ENCODE measurements at places on chromosomes 11 and 22.

GRCh38 chr11:46120346-46121300 lies 631 bp downstream of the PHF21A start:
- DNase-seq: no peak

- DNase-seq: no peak
Observed at GRCh38 chr22:44855855-44856254, 103.5 kb downstream of the ARHGAP8 start.

- no peak for DNase-seq
Observed at GRCh38 chr11:2519862-2520735, 75.3 kb downstream of the KCNQ1 start.

GRCh38 chr11:19903620-19904069 lies 191.0 kb downstream of the NAV2 start:
- no peak for DNase-seq

GRCh38 chr11:16111690-16112089 lies 244.7 kb downstream of the SOX6 start:
- no peak for DNase-seq

- no peak for DNase-seq
Observed at GRCh38 chr11:4527926-4528325, 17.1 kb upstream of the OR52M1 start.

DNA sequence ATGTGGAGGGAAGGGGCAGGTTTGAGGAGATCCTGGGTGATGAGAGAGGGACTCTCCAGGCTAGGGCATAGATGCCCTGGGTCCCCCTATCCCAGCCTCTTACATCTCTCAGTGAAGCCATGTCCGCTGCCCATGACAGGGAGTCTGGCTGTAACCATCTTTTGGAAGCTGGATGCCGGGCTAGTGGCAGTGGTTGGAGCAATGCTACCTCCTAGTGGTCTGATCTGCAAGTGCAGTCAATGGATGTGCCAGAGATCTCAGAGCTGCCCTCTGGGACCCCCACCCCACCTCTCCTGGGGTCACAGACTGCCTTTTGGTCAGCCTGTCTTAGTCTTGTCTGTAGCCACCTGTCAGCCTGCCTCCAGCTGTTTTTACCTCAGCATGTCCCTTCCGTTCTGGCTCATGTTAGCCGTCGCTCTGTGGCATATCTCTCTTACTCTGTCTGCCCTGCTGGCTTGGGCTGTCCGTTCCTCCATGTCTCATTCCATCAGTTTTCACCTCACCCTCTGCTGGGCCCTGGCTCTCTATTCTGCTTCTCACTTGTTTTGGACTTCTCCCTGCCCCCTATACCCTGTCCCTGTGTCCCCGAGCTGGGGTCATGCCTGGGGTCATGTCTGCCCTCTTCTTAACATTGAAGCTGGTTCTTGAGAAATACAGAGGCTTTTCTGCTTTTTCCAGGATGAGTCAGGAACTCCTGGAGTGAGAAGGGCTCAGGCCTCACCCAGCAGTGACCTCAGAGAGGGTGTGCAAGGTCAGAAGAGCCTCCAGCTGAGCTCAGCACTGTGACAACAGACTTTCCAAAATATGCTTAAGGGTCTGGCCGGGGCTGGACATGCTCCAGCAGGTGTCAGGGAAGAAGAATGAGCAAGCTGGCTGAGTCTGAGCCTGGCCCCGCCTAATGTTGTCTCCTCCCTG lies 52.0 kb upstream of the THY1 start:
- DNase-seq: no peak

- DNase-seq: no peak
Observed at GRCh38 chr11:130638624-130639023, 190.2 kb downstream of the ADAMTS15 start.

DNA sequence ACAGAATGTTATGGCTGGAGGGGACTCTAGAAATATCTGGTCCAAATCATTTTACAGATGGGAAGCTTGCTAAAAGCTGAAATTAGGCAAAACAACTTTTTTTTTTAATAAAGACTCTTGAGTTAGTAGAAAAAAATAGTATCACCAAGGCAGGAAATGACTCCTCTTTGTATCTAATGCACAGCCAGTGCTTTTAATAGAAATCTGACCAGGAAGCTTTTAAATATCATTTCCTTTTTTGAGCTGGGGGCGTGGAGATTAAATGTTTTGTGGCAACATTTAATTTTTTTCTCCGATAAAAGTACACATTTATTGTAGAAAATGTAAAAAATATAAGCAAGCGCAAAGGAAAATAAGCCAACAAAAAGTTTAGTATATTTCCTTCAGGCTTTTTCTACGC lies 22.5 kb downstream of the TRAF6 start:
- no peak for DNase-seq

DNA sequence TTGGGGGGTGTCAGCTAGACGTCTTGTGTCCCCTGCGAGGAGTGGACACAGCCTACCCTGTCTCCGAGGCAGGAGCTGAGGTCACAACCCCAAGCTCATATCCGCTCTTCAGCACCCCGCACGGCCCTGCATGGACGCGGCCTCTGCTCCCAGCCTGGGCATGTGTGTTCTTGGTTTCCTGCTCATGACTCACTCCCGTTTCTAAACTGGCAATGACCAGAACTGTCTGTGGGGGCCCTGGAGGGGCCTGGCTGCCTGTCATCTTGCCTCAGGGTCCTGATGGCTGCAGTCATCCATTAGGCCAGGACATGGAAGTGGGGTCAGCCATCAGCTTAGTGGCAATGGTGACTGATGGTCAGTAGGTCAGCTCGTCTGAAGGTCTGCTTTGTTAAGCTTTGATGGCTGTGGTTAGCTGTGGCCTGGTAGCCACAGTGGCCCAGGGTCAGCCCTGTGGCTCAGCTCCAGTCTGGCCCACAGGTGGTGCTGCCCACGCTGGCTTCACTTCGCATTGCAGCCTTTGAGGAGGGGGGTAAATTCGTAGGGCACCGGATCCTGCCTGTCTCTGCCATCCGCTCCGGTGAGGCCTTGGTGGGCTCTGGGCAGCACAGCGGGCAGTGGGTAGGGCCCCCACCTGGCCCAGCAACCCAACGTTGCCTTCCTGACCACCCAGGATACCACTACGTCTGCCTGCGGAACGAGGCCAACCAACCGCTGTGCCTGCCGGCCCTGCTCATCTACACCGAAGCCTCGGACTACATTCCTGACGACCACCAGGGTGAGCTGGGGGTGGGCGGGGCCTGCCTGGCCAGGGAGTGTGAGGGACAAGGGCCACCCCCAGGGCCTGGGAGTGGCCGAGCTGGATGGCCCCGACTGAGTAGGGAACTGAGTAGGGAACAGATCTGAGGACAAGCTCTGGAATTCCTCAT lies 12.0 kb downstream of the PLCB3 start:
- DNase-seq: no peak

- no peak for DNase-seq
Observed at GRCh38 chr22:48729499-48730171, 1098.0 kb downstream of the BRD1 start.

DNA sequence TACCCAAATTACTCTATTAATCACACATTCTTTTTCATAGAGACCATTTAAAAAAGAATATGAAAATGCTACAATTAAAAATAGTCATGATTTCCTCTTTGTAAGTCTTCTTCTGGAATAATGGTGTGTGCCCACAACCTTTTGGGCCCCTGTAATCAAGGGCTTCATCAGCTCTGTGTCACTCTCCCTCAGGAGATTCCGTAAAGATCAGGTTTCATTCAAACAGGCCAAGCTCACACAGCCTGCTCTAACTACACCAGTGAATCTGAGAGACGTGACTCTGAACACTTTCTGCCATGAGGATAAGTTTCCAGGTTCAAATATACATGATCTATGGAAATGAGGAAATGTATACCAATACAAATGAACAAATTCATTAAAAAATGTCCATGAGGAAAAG lies 9.5 kb downstream of the DRICH1 start:
- DNase-seq: no peak

DNA sequence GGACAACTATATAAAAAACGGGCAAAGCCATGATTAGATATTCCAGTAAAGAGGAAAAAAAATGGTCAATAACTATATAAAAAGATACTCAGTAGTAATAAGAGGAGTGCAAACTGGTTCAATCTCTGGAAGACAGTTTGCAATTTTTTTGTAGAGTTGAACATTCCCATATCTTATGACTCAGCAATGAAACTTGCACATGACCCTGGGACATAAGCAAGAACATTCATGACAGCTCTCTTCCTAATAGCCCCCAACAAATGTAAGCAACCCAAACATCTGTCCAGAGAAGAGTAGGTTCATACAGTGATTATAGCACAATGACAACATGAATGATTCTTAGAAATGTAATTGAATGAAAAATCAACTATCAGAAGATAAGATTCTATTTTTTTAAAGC lies 21.8 kb upstream of the CSF2RB start:
- no peak for DNase-seq

DNA sequence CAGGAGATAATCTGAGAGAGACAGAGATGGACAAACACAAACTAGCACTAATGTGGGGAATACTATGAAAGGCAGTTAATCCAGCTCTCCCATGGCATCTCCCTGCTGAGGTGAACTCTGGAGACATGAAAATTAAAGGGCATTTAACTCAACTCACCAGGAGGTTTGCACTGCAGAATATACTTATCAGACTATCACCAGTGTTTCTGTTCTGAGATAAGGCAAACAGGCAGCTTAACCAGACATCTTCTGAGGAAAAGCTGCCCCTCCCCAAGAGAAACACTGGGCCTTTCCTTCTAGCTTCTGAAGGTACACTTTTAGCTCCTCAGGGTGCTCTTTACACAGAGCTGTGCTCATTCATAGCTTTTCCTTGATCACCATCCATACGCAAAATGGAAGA lies 85.5 kb downstream of the AMBRA1 start:
- DNase-seq: no peak

DNA sequence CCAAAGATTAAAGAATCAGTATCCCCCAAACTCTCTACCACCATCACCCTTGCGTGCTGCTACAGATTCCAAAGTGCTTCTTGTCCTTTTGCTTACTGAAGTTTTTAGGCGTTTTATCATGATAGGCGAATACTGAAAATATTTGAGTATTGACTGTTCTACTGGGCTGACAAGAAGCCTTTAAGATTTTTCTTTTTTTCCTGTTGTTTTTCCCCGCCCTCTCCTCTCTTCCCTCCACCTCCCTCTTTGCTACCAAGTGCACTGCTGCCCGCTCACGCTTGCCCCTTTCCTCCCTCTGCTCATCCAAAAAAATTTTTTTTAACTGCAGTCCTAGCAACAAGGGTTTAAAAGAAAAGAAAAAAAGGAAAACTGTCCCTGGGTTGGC lies 679 bp downstream of the SPCS2 start:
- DNase-seq: no peak

DNA sequence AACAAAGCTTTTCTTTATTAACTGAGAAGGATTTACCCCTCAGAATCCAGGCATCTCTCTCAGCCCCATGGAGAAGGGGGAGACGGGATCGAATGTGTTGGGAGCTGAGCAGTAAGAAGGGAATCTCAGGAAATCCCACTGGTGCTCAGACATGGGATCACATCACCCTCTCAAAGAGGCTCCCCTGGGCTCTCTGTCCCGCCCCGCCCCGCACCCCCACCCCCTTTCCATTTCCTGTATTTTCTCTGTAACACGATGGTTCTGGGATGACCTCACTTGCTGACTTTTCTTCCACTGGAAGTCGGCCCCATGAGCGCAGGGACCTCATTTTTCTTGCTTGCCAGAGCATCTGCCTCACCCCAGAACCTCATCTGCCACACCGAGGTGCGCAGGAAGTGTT lies 100.0 kb downstream of the RPS6KA4 start:
- DNase-seq: no peak

DNA sequence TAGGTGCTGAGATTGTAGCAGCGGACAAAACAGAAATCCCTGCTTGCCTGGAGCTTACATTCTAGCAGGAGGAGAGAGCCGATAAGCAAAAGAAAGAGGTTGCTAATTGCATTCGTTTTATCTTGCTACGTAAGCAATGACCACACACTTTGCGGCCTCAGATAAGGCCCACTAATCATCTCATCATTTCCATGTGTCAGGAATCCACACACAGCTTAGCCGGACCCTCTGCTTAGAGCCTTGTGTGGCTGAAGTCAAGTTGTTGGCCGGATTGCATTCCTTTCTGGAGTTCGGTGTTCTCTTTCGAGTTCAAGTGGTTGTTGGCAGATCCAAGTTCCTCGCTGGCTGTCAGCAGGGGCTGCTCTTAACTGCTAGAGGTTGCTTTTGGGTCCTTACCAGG lies 101.6 kb downstream of the CHST1 start:
- no peak for DNase-seq

DNA sequence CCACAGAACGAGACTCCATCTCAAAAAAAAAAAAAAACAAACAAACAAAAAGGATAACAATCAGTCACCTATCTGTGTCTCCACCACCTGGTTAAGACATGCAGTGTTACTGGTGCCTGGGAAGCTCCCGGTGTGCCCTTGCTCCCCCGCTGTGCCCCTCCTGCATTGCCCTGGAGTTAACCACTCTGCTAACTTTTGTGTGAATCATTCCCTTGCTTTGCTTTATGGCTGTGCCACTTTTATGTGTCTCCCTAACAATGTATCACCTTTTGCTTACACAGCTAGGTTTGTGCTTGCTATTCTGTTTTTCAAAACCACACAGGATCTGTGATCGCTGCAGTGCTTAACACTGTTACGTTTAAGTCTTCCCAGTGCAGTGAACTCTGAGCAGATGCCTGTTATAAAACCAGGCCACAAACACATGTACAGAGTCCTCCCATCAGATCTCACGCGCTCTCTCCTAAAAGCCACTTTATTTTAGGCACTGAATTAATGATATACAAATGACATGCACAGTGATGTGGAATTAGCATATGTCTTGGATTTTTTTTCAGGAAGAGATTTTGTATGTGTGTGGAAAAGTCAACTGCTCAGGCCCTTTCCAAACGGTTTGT lies 69.9 kb downstream of the BUD13 start:
- DNase-seq: no peak

- no peak for DNase-seq
Observed at GRCh38 chr11:3225159-3225758, 6.6 kb upstream of the MRGPRG start.

DNA sequence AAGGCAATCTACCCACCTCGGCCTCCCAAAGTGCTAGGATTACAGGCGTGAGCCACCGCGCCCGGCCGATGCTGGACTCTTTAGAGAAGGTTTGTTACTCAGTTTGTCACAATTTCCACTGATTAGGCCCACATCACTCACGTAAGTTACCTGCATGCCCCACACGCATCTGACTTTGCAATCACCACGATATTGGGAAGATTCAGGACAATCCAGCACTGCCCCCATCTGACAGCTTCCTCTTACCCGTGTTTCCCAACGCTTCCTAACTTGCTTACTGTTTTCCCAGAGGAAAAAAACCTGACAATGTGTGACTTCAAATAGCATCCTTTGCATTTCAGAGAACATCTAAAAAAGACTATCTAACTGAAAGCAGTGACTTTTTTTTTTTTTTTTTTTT lies 21.8 kb upstream of the EIF3M start:
- DNase-seq: no peak

DNA sequence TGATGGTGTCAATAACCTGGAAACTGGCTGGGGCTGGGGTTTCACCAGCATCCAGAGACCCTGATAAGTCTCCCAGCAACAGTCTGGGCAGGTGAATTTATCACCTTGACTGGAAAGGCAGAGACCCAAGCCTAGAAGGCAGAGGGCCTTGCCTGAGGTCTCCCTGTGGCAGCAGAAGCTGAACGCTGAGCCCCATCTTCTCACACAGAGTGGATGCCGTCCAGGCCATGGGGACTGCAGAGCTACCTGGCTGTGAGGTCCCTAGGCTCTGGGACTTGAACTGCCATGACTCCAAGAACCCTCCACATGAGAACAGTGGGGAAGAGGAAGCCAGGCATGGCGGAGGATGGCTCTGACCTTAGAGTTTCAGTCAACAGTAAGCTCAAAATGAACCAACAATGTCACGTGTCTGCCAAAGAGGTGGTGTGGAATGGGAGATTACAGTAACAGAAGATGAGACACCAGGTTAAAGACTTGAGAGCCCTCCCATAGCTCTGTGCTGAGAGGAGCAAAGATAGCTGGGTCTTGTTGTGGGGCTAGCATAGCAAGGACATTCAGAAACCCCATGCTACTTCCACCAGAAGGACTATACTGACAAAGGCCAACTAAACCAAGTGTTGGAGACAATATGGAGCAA lies 79.1 kb upstream of the LINC01488 start:
- no peak for DNase-seq

Measured in cortex of kidney (tissue), 1 donor.